ENCODE measurements at places on chromosomes 1 and 21.

DNA sequence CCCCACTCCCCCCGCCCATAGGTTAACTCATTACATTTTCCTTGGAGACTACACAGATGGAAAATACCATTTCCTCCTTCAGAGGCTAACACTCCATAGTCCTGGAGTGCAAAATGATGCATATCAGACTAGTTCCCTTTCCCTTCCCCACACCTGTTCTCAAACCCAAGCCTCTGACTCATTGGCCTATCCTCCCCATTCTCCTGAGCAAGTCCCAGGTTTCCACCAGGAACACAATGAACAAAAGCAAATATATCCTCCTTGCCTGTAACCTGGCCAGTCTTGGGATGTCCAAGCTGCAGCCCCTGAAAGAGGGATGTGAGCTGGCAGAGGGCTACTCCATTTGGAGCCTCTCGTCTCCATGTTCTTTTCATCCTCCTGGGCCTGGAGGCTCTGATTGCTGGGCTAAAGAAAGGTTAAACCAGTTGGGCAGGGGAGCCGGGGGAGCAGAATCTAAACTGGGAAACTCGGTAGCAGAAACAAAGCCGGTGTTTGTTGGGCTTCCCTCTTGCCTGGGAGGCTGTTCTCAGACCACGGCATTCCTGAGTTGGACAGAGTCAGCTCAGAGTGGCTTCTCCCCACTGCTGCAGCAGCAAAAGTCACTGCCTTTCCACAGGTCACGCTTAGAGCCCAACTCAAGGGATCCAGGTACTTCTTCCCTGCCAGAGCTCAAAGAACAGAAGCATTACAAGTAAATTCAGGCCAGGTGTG lies 13.9 kb downstream of the SSR2 start:
- DNase-seq, result no peak

- no peak for DNase-seq
Measured at GRCh38 chr1:152917794-152918193, 9.4 kb downstream of the IVL start.

- no peak for DNase-seq
Measured at GRCh38 chr1:187018291-187018690, 189.5 kb downstream of the PLA2G4A start.

DNA sequence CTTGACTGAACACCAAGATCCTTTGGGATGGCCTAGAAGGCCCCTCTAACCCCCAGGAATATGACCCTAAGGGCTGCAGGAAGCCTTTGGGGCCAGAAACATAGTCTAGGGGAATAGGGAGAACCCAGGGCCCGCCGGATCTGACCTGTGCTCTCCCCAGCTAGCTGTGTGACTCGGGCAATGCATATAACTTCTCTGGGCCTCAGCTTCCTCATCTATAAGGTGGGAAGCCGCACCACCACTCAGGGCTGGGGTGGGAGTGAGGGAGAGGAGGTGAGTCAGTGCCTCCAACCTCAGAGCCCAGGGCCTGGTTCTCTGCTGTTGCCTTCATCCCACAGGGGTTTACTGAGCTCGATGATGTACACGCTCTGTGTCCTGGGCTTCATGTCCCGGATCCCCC lies 434.4 kb downstream of the PTPRU start:
- no peak for DNase-seq

GRCh38 chr1:110341146-110341871 lies 2.1 kb downstream of the RBM15 start:
- DNase-seq, result no peak

Data from stimulated activated CD8-positive, alpha-beta memory T cell treated with anti-CD3 and anti-CD28 coated beads, Interleukin-7, amount 100 ng/mL, for 24 hours (primary cell).